IMR-90 (cell line): ENCODE measurements at places on chromosomes 3 and 15. TPM values are rescaled to one million over a fixed set of nuclear protein-coding genes. Genes with fewer than 3 reads are reported as not detected.
A peak's percentile ranks its signal among the peaks of the same experiment; 100 is the strongest.

DNA sequence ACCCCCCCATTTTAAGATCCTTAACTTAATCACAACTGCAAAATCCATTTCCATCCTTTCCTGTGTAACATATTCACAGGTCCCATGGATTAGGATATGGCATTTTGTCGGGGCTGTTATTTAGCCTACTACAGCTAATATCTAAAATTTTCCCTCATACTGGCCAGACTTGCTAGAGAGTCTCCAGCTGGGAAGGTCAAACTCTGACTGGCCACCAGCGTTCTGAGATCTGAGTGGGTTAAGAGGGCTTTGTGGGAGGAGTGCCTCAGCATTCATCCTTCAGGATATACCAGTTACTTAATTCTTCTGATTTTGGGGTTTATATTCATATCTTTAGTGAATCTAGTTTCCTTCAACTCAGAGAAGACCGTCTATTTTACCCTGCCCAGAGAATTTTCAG lies 17.7 kb downstream of the TM4SF18 start:
- DNase-seq, result no peak
- H3K27me3 ChIP-seq, result no peaks in the 10 kb centered on the region
- H3K27ac ChIP-seq, result no peak overlapping the region
- peaks cover 16% of the 10 kb centered on the region for H3K4me1 ChIP-seq
- no peaks in the 10 kb centered on the region for H3K36me3 ChIP-seq
- H3K4me3 ChIP-seq, result no peak overlapping the region

DNA sequence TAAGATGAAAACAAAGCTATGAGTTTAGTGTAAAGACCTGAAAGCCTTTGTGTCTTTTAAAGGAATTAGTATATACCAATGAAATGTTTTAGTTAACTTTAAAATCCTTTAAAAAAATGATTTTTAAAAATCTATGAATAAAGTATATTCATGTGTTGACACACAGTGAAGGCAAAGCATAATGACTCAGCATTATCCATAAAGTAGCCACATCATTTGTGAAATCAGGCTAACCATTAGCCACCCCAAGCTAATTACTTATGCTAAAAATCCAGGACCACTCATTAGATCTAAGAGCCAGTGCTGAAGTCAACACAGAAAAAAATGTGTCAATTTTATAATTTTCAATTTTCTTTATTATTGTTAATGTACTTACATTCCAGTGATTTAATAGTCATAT lies 310.2 kb downstream of the TBC1D5 start:
- H3K4me1 ChIP-seq, result no peaks in the 10 kb centered on the region; the same call in 1 of the 2 replicates
- H3K27me3 ChIP-seq, result no peaks in the 10 kb centered on the region
- peak; percentile 16 for DNase-seq
- no peaks in the 10 kb centered on the region for H3K36me3 ChIP-seq
- no peak overlapping the region for H3K4me3 ChIP-seq

DNA sequence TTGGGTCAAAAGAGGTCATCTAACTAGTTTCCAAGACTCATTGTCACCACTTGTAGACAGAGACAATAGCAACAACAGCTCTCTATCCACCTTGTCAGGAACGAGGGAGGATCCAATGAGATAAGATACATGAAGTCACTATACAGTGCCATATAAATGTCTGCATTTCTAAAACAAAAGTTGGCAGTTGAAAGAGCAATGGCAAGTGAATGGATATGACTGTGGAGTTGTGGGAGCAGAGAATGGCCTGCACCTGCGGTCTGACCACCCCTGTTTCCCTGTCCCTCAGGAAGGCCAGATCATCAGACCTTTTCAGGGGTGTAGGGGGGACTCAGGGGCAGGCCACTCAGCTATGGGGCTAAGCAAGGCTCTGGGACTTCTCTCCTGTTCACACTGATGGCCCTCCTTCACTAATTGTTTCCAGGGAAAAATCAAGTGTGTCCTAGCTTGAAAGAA lies 40.7 kb upstream of the PSMD6 start:
- H3K4me1 ChIP-seq, result peaks cover 5% of the 10 kb centered on the region; the same call in 1 of the 2 replicates
- no peak overlapping the region for H3K4me3 ChIP-seq
- no peaks in the 10 kb centered on the region for H3K36me3 ChIP-seq
- DNase-seq, result no peak
- no peak overlapping the region for H3K27ac ChIP-seq

ADIPOQ gene
- polyA plus RNA-seq, result not detected in 2 replicates

GRCh38 chr3:13651775-13652428 lies 103.0 kb downstream of the FBLN2 start:
- H3K27ac ChIP-seq, result no peak overlapping the region
- peaks cover 1% of the 10 kb centered on the region; the same call in 1 of the 2 replicates for H3K4me1 ChIP-seq
- H3K4me3 ChIP-seq, result no peak overlapping the region
- no peak for DNase-seq
- H3K36me3 ChIP-seq, result no peaks in the 10 kb centered on the region
- H3K27me3 ChIP-seq, result peaks cover 5% of the 10 kb centered on the region; the same call in 1 of the 2 replicates

GRCh38 chr3:183560607-183561006 lies 5.1 kb upstream of the KLHL6 start:
- peaks cover 4% of the 10 kb centered on the region for H3K27me3 ChIP-seq
- no peak for DNase-seq
- H3K27ac ChIP-seq, result no peak overlapping the region
- H3K4me1 ChIP-seq, result no peaks in the 10 kb centered on the region
